Posterior vena cava (tissue), 2 donors: ENCODE measurements at places on chromosomes 6 and 20. TPM values are rescaled to one million over a fixed set of nuclear protein-coding genes. Genes with fewer than 3 reads are reported as not detected.

The USP49 gene
- total RNA-seq, result 3.1 TPM

The TMEM217 gene
- total RNA-seq, result 2.0 TPM

The ASCC3 gene
- 31.9 TPM for total RNA-seq

The SLC52A3 gene
- 3.6 TPM for total RNA-seq

The CRISP3 gene
- total RNA-seq, result 0.10 TPM

The RIPPLY2 gene
- total RNA-seq, result not detected

The LRRC73 gene
- total RNA-seq, result 0.69 TPM

The DDX43 gene
- 0.43 TPM for total RNA-seq

The ULBP3 gene
- total RNA-seq, result 0.67 TPM

The PDSS2 gene
- total RNA-seq, result 10.1 TPM

The WFDC5 gene
- total RNA-seq, result not detected

The OR2J3 gene
- total RNA-seq, result not detected

The C6orf58 gene
- total RNA-seq, result not detected

The OR2B6 gene
- not detected for total RNA-seq

The OXT gene
- not detected for total RNA-seq

The PRDM13 gene
- not detected for total RNA-seq

The RFX6 gene
- not detected for total RNA-seq

The SLC22A3 gene
- 26.6 TPM for total RNA-seq

The TBXT gene
- not detected for total RNA-seq
